ENCODE measurements at places on chromosomes 7 and 10.
A peak's percentile ranks its signal among the peaks of the same experiment; 100 is the strongest.

DNA sequence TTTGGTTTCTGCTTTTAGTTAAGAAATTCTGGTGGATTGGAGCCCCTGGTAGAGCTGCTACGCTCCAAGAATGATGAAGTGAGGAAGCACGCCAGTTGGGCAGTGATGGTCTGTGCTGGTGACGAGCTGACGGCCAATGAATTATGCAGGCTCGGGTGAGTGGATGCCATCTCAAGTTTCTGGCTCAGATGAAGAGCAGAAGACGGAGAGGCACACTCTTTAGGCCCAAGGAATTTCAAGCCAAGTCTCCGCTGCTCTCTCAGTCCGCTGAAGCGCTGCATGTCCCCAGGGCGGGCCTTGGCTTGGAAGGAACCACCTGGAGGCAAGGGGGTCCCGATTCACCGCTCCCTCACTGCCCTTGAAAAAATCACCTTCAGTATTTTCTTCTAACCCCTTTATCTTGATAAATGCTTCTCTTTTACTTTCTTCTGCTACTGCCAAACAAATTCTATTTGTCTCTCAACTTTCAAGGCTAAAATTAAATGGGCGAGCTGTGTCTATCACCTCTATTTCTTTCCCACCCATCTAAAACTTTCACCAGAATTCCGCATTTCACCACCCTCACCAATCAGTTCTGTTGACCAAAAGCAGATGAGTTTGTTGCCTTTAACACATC, 74.2 kb downstream of the ARMC3 start:
- DNase-seq: peak; percentile 73

DNA sequence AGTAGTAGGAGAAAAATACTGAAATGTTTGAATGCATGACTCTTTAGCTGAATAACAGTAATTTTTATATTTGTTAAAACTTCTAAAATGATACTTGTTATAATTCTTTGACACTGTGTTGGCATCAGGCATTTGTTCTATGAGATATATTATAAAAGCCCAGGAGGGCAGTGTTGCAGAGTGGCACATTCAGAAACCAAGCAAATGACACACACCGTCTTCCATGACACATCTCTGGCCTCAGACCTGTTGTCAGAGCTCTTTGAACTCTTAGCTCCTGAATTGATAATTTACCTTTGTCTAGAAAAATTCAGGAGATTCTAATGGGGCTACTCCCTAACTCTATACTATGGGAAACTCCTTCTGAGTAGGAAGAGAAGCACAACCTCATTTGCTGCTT, 62.4 kb upstream of the MDFIC start:
- no peak for DNase-seq

DNA sequence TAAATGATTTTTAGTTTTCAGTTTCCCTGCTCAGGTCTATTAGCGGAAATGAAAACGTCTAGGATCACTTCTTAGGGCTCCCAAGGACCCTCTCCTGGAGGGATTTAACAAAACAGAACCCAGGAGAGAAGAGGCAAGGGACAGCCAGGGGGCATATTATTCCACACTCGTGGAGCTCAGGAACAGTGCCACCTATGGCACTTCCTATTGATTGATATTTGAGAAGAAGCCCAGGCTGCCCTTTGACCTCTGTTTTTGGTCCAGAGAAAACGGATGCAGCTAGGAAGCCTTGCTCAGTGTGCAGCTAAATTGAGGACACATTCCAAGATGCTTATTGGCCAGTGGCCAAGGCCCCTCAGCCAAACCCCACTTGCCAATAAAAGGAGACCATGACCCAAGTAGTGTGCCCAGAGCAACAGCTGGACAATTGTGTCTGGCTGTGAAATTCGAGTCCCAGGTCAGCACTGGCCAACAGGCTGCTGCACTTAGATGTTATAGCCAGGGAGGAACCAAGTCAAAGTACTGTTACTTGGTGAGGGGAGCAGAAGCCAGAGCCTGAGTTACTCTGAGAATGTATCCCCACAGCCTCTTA, 24.0 kb upstream of the GPNMB start:
- no peak for DNase-seq

- DNase-seq: peak; percentile 24
Observed at GRCh38 chr10:89217057-89217990, 10.2 kb upstream of the CH25H start.

- DNase-seq: no peak
Observed at GRCh38 chr10:122915700-122916099, 5.3 kb downstream of the FAM24A start.

DNA sequence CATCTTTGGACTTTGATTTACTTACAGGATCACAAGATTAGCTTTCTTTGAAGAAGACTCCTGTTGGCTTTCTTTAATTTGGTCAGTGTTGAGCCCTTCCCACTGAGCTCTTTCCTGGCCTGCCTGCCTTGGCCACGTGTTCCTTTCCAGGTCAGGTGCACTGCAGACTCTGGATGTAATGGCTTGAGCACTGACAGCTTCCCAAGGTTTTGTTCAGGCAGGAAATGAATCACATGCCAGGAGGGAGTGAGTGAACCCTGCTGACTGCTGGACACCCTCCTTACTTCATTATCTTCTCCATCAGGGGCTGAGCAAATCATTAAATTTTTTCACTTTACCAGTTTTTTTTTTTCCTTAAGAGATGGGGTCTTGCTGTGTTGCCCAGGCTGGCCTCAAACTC, 29.8 kb downstream of the SNX10 start:
- no peak for DNase-seq

DNA sequence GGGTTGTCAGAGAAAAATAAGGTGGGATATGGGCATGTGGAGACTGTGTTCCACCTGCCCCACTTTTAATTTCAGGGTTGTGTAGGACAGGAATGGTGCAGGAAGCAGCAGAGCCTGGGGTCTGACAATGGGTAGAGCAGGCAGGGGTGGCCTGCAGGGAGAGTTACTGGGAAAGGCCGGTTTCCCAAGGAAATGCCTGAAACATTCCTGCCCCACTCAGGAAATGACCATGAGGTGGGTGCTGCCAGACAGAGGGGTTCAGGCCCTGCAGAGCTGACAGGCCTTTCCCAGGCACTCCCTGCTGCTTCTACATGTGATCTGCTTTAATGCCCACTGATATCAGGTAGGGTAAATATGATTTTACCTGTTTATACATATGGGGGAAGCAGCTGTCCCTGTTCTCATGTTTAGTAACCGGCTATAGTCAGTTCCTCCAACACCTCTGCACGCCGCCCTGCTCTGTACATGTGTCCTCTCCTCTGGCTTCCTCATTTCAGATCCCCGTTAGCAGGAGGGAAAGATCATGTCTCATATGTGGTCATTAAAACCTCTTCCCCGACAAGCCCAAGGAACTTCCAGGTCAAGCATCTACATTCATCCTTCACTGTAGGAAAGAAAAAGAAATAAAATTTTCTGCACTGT, 118.6 kb upstream of the PRSS58 start:
- DNase-seq: no peak

- no peak for DNase-seq
Observed at GRCh38 chr10:126611303-126611702, 59.2 kb downstream of the C10orf90 start.

GRCh38 chr10:101536800-101537199, 51.3 kb downstream of the POLL start:
- DNase-seq: no peak

DNA sequence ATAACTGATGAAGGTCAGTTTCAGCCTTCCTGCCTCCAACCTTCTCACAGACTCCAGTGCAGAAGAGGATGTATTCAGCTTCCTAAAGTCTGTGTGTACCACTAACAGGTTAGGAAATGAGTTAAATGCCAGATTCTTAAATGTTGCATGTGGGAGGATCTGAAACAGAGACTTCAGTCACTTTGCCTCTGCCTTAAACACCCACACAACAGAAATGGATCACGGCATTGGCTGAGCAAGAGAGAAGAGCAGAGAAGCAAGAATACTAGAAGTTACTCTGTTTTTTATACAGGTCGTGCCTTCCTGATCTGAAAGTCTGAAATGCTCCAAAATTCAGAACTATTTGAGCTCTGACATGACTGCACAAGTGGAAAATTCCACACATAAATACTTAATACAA, 98.9 kb upstream of the ARHGAP21 start:
- DNase-seq: no peak

DNA sequence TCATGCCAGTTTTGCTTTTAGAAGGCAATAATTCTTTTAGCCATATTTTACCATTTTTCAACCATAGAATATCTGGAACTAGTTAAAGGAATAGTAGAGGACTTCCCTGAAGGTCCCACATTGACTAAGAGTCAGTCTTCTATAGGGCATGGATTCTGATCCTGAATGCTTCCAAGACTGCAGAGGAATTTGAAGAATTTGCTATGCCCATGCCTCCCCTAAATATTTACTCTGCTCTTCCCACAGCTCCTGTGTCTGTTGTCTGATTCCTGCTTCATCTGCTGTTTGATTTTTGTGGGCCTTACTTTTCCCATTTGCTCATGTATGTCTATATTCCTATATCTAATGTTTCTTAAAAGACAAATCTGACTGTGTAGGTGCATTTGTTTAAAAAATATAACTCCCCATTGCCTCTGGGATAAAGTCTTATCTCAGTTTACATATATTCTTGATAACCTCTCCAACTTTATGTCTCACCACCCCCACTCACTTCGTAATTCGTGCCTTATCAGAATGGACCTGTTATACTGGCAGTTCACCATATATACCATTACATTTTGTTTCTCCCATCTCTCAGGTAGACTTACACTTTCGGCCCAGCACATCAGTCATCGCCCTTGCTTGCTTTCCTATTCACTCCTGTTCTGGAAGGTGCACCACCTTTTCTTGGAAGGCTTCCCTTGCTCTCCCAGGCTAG, 33.9 kb downstream of the LRRC4 start:
- no peak for DNase-seq

DNA sequence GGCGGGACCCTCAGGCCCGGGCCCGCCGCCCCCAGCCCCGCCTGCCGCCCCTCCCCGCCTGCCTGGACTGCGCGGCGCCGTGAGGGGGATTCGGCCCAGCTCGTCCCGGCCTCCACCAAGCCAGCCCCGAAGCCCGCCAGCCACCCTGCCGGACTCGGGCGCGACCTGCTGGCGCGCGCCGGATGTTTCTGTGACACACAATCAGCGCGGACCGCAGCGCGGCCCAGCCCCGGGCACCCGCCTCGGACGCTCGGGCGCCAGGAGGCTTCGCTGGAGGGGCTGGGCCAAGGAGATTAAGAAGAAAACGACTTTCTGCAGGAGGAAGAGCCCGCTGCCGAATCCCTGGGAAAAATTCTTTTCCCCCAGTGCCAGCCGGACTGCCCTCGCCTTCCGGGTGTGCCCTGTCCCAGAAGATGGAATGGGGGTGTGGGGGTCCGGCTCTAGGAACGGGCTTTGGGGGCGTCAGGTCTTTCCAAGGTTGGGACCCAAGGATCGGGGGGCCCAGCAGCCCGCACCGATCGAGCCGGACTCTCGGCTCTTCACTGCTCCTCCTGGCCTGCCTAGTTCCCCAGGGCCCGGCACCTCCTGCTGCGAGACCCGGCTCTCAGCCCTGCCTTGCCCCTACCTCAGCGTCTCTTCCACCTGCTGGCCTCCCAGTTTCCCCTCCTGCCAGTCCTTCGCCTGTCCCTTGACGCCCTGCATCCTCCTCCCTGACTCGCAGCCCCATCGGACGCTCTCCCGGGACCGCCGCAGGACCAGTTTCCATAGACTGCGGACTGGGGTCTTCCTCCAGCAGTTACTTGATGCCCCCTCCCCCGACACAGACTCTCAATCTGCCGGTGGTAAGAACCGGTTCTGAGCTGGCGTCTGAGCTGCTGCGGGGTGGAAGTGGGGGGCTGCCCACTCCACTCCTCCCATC, 82.7 kb downstream of the PAX2 start:
- peak; percentile 80 for DNase-seq

GRCh38 chr10:127343821-127344220, 147.4 kb upstream of the INSYN2A start:
- DNase-seq: no peak

GRCh38 chr10:124321433-124322089, 97.2 kb downstream of the OAT start:
- DNase-seq: no peak

- DNase-seq: peak; percentile 59
Observed at GRCh38 chr7:2870471-2870931, 26.4 kb upstream of the GNA12 start.

DNA sequence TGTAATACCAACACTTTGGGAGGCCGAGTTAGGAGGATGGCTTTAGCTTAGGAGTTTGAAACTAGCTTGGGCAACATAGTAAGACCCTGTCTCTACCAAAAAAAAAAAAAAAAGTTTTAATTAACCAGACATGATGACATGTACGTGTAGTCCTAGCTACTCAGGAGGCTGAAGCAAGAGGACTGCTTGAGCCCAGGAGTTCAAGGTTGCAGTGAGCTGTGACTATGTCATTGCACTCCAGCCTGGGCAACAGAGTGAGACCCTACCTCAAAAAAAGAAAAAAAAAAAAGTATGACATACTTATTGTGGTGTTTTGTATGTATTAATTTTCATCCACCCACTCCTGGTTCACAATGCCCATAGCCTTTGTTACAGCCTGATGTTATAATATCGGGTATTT, 69.7 kb downstream of the GSAP start:
- no peak for DNase-seq

DNA sequence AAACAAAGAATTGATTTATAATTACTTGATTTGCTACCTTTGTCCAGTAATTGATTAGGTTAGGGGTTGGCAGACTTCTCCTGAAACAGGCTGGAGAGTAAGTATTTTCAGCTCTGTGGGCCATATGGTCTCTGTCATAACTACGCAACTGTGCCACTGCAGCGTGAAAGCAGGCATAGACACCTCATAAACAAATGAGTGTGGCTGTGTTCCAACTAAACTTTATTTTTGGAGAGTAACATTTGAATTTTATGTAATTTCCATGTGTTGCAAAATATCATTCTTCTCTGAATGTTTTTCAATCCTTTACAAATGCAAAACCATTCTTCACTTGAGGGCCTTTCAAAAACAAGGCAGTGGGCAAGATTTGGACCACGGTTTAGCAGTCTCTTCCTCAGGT, 76.9 kb downstream of the GALNT17 start:
- DNase-seq: no peak

- no peak for DNase-seq
Observed at GRCh38 chr7:50835156-50835555, 52.5 kb upstream of the GRB10 start.
